ENCODE measurements at places on chromosomes 4 and X.

GRCh38 chr4:77697860-77698590, 92.4 kb downstream of the CXCL13 start:
- DNase-seq, result no peak

DNA sequence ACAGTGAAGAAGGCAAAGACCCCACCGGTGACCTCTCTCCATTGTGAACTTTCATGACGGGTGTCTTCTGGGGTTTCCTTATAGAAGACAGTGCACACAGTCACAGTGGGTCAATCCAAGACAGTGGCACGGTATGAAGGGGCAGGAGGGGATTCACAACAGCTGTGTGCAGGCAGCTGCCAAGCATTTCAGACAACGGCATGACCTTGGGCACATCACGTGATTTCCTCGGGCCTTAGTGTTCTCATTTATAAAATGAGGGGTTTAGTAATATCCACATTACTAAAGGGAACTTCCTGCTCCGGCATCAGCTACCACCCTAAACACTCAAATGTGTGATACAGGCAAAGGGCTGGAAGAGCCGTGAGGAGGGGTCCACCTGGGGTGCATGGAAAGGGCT, 42.9 kb downstream of the RBM47 start:
- no peak for DNase-seq

GRCh38 chr4:174860588-174860987, 31.5 kb upstream of the GLRA3 start:
- no peak for DNase-seq

DNA sequence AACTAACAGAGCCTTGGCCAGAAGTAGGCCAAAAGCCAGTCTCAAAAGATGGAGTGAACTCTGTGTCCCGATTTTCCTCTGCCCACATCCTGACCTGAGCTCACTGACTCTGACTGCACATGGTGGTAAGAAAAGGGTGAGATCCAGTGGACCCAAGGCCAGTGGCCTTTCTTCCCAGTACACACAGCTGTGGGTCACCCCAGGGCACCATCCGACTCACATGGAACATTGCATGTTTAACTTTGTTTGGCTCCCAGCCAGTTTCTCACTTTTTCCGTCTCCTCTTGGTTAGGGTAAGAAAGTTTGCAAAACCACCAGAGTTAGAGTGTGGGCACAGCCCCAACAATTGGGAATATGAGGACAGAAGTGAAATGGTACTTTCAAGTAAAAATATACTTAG, 69.8 kb downstream of the GAB1 start:
- DNase-seq, result no peak

- DNase-seq, result no peak
These were observed 120.9 kb upstream of the DDIT4L start for GRCh38 chr4:100311181-100311580.

All from CD4-positive, alpha-beta T cell treated with Interleukin-21 for 1 hour (primary cell).